ENCODE measurements at places on chromosomes 5 and 9. TPM values are rescaled to one million over a fixed set of nuclear protein-coding genes. Genes with fewer than 3 reads are reported as not detected.

Gene DEPDC1B
- 22.2 TPM for total RNA-seq

Gene NEURL1B
- total RNA-seq = 5.3 TPM

Gene RORB
- 0.08 TPM for total RNA-seq

Gene POU5F2
- 0.39 TPM for total RNA-seq

Gene KIF12
- 0.87 TPM for total RNA-seq

Gene LIX1
- total RNA-seq = not detected

GRCh38 chr5:76363352-76364225 lies 39.5 kb upstream of the IQGAP2 start:
- no peak for DNase-seq
- H3K27ac ChIP-seq = no peak overlapping the region
- H3K4me3 ChIP-seq = no peak overlapping the region
- no peaks in the 10 kb centered on the region for H3K36me3 ChIP-seq
- no peaks in the 10 kb centered on the region for H3K27me3 ChIP-seq

GRCh38 chr5:149283626-149284480 lies 12.2 kb downstream of the AFAP1L1 start:
- no peak overlapping the region for H3K4me3 ChIP-seq
- no peaks in the 10 kb centered on the region for H3K4me1 ChIP-seq
- no peak for DNase-seq
- no peaks in the 10 kb centered on the region for H3K36me3 ChIP-seq
- H3K27me3 ChIP-seq = no peaks in the 10 kb centered on the region

GRCh38 chr5:54178207-54178606 lies 132.2 kb downstream of the ARL15 start:
- no peak overlapping the region for H3K27ac ChIP-seq
- H3K27me3 ChIP-seq = no peaks in the 10 kb centered on the region
- no peak overlapping the region for H3K4me3 ChIP-seq
- no peaks in the 10 kb centered on the region for H3K36me3 ChIP-seq
- DNase-seq = no peak

GRCh38 chr5:178650214-178650613 lies 23.4 kb upstream of the CLK4 start:
- no peak overlapping the region for H3K4me3 ChIP-seq
- no peak overlapping the region for H3K27ac ChIP-seq
- no peaks in the 10 kb centered on the region for H3K4me1 ChIP-seq
- H3K36me3 ChIP-seq = no peaks in the 10 kb centered on the region
- no peaks in the 10 kb centered on the region for H3K27me3 ChIP-seq
- no peak for DNase-seq

GRCh38 chr5:54088081-54088480 lies 222.3 kb downstream of the ARL15 start:
- H3K27ac ChIP-seq = no peak overlapping the region
- DNase-seq = no peak
- H3K36me3 ChIP-seq = no peaks in the 10 kb centered on the region
- no peak overlapping the region for H3K4me3 ChIP-seq
- no peaks in the 10 kb centered on the region for H3K27me3 ChIP-seq
- H3K4me1 ChIP-seq = no peaks in the 10 kb centered on the region

DNA sequence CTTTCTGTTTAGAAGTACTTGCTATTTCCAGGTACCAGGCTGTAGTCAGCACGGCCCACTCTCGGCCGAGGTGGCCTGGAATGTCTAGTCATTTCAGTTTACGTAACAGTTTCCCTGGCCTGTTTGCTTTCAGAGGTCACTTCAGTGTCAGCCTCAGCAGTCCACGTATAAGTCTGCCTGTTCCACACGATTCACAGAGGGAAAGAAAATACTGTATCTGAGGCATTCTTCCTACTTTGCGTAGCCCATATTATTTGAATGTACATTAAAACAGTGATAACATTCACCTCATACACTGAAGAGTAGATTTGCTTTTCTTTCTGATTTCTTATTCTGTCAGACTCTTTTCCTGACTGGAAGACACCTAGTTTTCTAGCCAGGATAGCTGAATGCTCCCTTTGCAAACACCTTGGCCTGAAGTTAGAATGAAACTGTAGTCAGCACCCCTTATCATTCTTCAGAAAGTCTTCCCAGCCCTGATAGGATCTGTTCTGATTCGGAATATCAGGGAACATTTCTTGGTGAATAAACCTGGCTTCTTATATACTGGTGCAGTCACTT lies 140.9 kb downstream of the AOPEP start:
- H3K27ac ChIP-seq = peak overlapping the region; percentile 96
- no peaks in the 10 kb centered on the region for H3K27me3 ChIP-seq
- H3K4me1 ChIP-seq = peaks cover 41% of the 10 kb centered on the region
- no peaks in the 10 kb centered on the region for H3K36me3 ChIP-seq

GRCh38 chr5:148687427-148687826 lies 33.1 kb upstream of the HTR4 start:
- peaks cover 6% of the 10 kb centered on the region for H3K27me3 ChIP-seq
- DNase-seq = peak; percentile 13
- no peak overlapping the region for H3K4me3 ChIP-seq

DNA sequence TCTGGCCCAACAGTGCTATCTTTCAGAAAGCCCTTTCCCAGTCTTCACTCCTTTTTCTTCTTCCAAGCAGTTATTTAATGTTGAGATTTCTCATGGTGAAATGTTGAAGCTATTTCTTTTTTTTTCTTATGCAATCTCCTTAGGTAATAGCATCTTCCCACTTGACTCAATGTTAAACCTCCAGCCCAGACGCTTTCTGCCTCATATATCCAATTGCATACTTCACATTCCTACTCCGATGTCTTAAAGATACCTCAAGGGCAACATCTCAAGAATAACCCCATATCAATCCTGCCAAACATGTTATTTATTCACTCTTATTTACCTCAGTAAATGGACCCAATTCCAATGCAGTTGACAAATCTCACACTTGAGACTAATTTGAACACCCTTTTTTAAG lies 187.3 kb downstream of the CDH12 start:
- no peaks in the 10 kb centered on the region for H3K36me3 ChIP-seq
- no peak for DNase-seq
- H3K27me3 ChIP-seq = no peaks in the 10 kb centered on the region
- H3K27ac ChIP-seq = no peak overlapping the region
- no peaks in the 10 kb centered on the region for H3K4me1 ChIP-seq

DNA sequence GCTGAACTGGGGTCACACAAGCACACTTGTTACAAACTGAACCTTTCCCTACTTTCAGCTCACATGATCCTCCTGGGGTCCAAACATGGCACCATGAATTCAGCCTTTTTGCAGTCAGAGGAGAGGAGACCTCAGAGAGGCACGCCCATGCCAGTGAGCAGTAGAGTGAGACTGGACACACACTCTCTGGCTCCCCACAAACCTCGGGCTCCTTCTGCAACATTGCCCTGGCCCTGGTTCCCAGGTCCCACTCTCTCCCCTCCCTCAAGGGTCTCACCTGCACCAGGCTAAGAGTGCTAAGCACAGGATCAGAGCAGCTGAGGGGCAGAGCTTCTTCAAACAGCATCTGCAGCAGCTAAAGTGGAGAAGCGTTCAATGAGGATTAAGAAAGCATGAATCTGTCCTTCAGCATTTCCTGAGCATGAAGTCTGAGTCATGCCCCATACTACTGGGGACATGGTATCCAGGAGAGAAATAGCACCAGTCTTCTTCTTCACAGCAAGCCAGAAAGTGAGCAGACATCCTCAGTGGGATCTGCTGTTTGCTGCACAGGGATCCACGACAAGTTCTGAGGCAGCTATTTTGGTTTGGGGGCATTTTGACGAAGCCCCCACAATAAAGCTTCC lies 27.2 kb downstream of the SLC35A4 start:
- H3K4me1 ChIP-seq = no peaks in the 10 kb centered on the region
- DNase-seq = no peak
- no peaks in the 10 kb centered on the region for H3K36me3 ChIP-seq
- H3K27me3 ChIP-seq = no peaks in the 10 kb centered on the region
- no peak overlapping the region for H3K27ac ChIP-seq

GRCh38 chr5:55713871-55714270 lies 1.7 kb upstream of the SLC38A9 start:
- no peak overlapping the region for H3K4me3 ChIP-seq
- no peak for DNase-seq
- no peak overlapping the region for H3K27ac ChIP-seq
- H3K27me3 ChIP-seq = no peaks in the 10 kb centered on the region

Data from Panc1 (cell line).